ENCODE measurements at places on chromosomes 11 and 22. TPM values are rescaled to one million over a fixed set of nuclear protein-coding genes. Genes with fewer than 3 reads are reported as not detected.

OR51F1 gene
- not detected for polyA plus RNA-seq

SCN4B gene
- 1.2 TPM for polyA plus RNA-seq

OR6A2 gene
- not detected for polyA plus RNA-seq

HPX gene
- polyA plus RNA-seq: 1.5 TPM

B4GALNT4 gene
- 4.4 TPM for polyA plus RNA-seq

HEPN1 gene
- polyA plus RNA-seq: not detected

PITPNB gene
- 24.0 TPM for polyA plus RNA-seq

GRCh38 chr22:43441216-43441615 is 29.4 kb downstream of the MPPED1 start:
- no peak for DNase-seq

DNA sequence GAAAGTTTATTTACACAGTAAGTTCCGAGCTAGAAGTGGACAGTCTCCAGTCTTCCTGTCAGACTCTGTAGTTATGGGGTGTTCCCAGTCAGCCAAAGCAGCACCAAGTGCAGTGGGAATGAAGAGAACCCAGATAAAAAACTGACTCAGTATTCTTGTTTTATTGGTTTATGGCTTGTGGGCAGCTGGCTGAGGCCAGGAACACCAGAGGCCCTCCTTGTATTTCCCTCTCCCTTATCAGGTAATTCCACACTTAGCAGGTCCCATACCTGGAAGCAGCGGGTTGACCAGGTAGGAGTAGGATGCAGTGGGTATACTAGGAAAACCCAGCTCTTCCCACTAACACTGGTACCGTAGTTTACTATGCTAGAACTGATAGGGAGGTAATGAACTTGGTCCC is 3.5 kb upstream of the BACE1-AS start:
- DNase-seq: no peak

GRCh38 chr11:1672613-1673350 is 24.2 kb upstream of the KRTAP5-6 start:
- DNase-seq: no peak

- DNase-seq: no peak
These were observed 5.2 kb downstream of the TMEM126A start for GRCh38 chr11:85652786-85653447.

- no peak for DNase-seq
These were observed 6.4 kb downstream of the PACSIN2 start for GRCh38 chr22:43008509-43008908.

DNA sequence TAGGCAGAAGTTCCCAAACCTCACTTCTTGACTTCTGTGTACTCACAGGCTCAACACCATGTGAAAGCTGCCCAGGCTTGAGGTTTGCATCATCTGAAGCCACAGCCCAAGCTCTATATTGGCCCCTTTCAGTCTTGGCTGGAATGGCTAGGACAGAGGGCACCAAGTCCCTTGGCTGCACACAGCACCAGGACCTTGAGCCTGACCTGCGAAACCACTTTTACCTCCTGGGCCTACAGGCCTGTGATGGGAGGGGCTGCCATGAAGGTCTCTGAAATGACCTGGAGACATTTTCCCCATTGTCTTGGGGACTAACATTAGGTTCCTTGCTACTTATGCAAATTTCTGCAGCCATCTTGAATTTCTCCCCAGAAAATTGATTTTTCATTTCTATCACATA is 288.3 kb upstream of the ZC3H12C start:
- DNase-seq: no peak

DNA sequence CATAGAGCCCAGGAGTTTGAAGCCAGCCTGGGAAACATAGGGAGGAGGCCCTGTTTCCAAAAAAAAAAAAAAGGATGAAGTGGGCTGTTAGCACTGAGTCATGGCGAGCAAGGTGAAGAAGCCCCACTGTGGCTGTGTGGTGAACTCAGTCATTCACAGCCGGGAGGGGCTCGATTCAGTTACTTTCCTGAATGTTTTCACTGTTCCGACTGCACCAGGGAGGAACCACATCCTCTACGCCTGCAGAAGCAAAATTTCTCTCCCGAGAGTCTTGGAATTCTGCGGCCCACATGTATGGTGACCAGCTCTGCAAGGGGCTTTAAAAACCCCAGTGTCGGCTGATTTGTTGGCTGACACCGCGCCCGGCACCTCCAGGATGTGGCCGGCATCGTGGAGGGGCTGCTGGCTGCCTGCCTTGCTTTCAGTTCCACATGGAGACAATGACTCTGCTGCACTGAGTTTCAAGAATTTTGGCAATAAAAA is 27.8 kb upstream of the GRAMD4 start:
- DNase-seq: no peak

DNA sequence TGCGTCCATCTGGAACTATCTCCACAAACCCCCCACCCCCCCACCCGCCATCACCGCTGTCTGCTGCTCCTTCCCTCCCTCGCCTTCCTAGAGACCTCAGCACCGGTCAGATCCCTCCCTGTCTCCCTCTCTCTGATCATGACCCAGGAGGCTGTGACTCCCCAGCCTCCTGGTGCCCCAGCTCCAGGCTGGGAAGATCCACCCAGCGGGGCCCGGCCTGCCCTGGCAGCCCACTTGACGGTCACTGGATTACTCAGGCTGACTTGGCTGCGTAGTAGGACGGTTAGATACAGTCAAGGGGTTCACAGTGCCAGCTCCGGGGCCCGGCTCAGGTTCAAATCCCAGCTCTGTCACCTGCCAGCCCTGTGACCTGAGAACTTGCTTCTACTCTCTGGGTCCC is 59.3 kb downstream of the ANO1 start:
- DNase-seq: no peak

DNA sequence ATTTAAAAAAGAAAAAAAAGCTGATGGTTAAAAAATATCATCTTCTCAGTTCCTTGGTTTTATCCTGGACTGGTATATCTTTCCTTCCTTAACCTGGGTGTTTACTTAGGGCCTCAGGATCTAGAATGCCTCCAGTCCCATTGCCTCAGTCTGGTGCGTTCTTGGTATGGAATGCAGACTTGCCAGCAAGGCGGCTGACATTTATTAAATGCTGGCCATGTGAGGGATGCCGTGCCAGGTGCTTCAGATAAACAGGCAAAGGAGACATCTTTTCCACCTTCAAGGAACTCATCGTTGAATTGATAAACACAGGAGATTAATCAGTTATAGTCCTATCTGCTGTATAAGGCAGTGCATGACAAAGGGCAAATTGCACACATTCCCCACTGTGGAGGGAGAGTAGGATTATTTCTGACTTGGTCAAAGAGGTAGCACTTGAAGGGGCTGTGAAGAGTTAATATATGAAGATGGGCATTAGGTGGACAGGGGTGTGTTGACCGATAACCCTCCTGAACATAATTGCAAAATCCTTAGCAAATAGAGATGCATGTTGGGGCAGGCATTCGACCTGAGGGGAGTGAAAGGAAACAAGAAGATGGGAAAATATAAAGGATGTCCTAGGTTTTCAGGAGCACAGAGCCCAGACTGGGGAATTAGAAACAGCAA is 54.4 kb downstream of the ALX4 start:
- DNase-seq: no peak

GRCh38 chr22:46373921-46374662 is 38.6 kb downstream of the TRMU start:
- no peak for DNase-seq

DNA sequence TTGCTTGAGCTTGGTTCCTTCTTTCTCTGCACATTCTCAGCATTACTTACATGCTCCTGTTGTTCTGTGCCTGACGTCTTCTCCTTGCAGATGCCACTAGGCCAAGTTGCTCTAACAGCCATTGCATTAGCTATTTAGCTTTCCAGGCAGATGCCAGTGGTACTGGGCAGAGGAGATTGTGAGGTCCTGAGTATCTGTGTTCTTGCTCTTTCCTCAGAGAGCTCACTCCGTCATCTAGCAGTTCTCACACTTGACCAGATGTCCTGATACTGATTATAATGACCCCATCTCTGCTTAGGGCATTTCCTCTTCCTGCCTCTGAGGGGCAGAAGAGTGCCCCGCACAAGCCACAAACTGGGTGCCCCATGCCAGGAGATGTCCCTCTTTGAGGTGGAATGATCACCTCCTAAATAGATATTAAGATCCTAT is 30.7 kb downstream of the ARHGAP1 start:
- DNase-seq: peak; percentile 16

DNA sequence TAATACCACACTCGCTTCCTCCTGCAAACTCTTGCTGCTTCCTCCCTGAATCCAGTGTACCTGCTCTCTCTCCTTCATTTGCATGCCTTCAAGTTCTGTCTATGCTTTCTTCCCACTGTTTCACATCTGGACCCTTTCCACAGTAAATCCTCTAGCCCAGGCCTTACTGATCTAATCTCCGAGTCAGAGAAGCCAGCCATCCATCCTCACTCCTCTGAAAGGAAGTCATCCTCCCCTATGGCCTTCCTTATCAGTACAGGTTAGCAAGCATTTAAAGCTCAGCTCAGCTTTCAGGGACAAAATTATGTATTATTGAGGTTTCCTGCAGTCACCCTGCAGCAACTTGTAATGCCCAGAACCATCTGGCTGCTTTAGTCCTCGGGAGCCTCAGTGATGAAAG is 116.1 kb downstream of the GALNT18 start:
- DNase-seq: no peak

DNA sequence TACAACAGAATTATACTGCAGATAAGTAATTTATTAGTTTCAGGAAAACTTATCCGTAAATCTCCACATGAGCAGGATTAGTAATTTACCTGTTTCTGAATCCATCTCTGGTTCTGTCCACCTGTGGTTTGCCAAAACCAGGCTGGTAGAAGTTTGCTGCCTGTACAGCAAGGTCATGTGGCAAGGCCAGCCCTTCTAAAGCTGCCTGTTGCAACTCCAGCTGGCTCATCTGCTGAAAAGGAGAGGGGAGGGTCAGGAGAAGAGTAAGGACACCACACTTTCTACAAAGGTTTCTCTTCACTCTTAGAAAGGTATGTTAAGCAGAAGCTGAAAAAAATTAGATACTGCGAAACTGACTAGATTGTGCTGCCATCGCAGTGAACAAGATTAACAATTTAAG is 42.3 kb downstream of the EIF4ENIF1 start:
- DNase-seq: no peak

DNA sequence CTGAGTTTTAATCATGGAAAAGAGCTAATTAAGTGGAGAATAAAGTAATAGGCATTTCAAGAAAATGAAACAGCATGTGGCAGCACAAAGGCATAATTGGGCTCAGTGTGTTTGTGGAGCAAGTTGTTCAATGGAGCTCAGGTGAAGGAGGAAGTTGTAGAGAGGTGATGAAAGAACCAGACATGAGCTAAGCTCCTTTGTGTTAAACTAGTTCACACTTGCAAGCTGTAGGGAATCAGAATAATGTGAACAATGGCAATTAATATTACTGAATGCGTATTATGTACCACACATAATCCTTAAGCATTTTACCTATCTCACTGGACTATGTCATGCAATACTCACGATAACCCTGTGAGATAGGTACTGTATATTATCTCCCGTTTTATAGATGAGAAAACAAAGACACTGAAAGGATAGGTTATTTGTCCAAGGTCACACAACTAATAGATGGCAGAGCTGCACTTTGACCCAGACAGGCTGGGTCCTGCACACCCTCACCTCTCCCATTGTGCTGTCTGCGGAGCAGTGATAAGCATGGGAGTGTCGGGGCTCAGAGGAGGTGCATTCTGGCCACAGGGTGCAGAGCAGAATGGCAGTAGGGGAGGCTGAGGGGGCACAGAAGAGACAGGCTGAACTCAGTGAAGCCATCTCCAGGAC is 8.9 kb downstream of the OLFML1 start:
- DNase-seq: peak; percentile 39

GRCh38 chr22:19146215-19146968 is 1.9 kb upstream of the ESS2 start:
- no peak for DNase-seq

GRCh38 chr11:60873533-60873932 is 6.2 kb downstream of the ZP1 start:
- no peak for DNase-seq

DNA sequence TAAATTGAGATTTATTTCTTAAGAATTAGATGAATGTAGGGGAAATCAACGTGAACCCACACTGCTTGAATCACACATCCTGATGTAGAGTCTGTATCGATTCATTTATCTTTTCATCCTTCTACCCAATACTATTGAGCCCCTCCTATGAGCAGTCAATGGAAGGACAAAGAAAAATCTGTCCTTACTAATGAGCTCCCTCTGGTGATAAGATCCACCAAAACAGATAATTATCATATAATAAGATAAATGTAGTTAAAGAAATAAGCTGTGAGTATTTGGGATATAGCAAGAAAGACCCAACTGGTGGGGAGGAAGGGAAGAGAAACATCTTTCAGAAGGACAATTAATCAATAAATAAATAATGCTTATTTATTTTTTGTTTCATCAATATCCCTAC is 385.1 kb upstream of the CCDC90B start:
- no peak for DNase-seq

- DNase-seq: peak; percentile 5
These were observed 891.3 kb downstream of the BRD1 start for GRCh38 chr22:48936391-48936790.

GRCh38 chr22:17786435-17787161 is 12.3 kb upstream of the BID start:
- DNase-seq: peak; percentile 53

DNA sequence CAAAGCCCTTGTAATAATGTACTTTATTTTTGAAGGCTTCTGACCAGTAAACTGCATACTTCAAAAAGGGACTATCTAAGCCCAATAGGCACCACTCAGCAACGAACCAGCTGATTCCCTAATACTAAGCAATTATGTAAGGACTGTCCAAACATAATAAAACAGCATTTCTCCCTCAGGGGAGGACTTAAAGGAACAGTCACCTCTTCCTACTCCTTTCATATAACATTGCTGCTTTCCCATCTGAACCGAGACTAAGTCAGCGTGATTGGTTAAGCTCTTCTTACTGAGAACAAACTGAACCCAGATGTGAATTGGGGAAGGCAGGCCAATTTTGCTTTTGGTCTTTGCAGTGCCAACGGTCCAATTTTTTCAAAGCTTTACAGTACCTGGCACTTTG is 420.0 kb downstream of the METTL15 start:
- DNase-seq: no peak

DNA sequence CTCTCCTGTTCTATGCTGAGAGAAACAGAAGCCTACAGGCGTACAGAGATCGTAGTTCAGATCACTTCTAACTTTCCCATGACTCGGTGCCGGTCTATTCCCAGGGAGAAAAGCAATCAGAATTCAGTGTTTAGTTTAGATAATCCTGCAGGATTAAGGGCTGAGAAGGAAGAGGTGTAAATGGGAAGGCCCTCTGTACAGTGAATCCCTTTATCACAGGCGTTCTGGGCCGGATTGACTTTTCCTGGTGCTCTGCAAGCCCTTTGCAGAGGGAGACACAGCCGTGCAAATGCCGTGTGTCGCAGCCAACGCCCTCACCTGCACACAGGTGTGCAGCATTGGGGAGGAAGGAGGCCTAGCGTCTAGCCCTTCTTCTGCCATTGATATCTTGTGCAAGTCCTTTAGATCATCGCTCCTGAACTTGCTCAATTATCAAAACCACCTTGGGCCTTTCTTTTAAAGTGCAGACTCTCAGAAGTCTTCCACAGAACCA is 90.6 kb downstream of the DSCAML1 start:
- no peak for DNase-seq

Measured in stomach (tissue), 19 donors.